ENCODE measurements at places on chromosomes 1 and 21.

- no peak for DNase-seq
Observed at GRCh38 chr1:201876148-201876818, 12.4 kb upstream of the SHISA4 start.

GRCh38 chr1:100982793-100983192 lies 42.8 kb downstream of the DPH5 start:
- no peak for DNase-seq

GRCh38 chr1:160665330-160666078 lies 18.7 kb upstream of the SLAMF1 start:
- no peak for DNase-seq

- no peak for DNase-seq
Observed at GRCh38 chr1:156126630-156127534, 12.4 kb downstream of the LMNA start.

- DNase-seq: no peak
Observed at GRCh38 chr1:215517441-215517891, 49.6 kb upstream of the KCTD3 start.

DNA sequence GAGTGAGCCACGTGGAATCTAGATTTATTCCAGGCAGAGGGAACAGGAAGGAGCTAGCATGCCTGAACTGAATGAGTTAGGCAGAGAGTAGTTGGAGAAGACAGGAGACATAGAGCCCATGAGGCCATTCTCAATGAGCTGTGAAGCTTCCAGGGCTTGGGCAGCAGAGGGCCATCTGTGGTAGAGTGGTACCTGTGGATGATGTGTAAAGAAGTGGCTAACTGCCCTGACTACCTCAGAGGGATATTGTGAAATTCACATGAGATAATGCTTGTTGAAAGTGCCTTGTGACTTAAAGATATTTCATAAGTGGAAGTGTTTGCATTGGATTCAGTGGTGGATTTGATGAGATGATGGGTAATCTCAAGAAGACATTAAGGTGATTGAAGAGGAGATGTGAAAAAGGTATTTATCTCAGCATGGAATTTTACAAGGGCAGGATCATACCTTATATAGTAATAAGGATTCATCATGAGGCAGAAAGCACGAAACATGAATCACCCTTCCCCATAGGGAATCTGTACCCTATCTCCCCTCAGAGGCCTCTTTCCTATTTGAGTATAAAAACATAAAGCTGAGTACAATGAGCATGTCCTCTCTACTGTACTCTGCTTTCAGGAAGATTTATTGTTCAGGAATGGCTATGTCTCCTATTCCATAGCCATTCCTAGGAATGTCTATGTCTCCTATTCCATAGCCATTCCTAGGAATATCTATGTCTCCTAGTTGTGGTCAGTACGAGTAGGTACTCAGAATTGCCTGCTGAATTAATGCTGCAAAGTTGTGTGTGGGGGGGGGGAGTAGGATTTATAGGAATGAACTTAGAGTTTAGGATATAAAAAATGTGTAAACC lies 146.8 kb downstream of the PAPPA2 start:
- no peak for DNase-seq

- DNase-seq: no peak
Observed at GRCh38 chr1:11676386-11677103, 4.4 kb downstream of the MAD2L2 start.

- no peak for DNase-seq
Observed at GRCh38 chr1:39871796-39872195, 11.5 kb downstream of the TRIT1 start.

DNA sequence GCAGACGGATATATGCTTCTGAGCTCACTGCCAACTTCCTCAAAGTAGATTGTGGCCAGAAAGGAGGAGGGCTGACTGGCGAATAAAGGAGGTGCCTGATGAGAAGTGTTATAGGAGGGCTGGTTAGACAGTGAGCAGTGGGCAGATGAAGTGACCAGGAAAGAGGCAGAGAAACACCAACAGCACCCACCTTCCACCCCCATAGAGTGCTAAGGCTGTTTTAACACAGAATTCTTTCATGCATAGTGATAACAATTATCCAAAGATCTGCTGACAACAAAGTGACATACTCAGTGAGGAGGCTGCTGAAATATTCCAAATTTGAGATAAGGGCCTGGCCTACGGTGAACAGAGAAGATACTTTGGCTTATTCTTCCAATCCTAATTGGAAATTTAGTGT lies 21.2 kb upstream of the MTR start:
- no peak for DNase-seq

DNA sequence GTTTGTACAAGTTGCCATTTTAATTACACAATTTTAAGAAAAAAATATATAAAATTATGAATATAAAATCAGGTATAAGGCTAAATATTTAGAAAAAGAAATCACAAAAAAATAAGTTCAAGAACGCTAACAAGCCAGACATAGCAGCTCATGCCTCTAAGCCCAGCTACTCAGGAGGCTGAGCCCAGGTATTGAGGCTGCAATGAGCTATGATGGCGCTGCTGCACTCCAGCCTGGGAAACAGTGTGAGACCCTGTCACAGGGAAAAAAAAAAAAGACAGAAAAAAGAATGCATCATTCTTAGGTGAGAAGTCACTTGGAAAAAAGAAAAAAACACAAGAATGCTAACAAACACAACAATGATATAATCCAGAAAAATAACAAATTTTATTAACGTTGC lies 112.3 kb upstream of the PRDX6 start:
- no peak for DNase-seq

DNA sequence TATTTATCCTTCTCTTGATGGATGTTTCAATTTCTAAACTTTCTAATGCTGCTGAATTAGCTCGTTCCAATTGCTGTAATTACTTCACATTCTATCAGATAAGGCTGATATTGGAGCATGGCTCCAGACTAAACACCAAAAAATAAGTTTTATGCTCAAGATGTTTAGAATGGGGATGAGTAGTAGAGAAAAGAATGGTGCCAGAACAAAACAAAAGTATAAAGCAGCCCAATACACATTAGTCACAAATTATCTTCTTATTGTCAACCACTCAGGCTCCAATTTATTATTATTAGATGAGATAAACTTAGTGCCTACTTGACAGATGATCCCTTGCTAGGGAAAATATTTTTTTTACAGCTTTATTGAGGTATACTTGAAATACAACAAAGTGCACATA lies 21.8 kb downstream of the ATPAF1 start:
- no peak for DNase-seq

GRCh38 chr1:209335178-209335577 lies 248.3 kb upstream of the CAMK1G start:
- no peak for DNase-seq

DNA sequence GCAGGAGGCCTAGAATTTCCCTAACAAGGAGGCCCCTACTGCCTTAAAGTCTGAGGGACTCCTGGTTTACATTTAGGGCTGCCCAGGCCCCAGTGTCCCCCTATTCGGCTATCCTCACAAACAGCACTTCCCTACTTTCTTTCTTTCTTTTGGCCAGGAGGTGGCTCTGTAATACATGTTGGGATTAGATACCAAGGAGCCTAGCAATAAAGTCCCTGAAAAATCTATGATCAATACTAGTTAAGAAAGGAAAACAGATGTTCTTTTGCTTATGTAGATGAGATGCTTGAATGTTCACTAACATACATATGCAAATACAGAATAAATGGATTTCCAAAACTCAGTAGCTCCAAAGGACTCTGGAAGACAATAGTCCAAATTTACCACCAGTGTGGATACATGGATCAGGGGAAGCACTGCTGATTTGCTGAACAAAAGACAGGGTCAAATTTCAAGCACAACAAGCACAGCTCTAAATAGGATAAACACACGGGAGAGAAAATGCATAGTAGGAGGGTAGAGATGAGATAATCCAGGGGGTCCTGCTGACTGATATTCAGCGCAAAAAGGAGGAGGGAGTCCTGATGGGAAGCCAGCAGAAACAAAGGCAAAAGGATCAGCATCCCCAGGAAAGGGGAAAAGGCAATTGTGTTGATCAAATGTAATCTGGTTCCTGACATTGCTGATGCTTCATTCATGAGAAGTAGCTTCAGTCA lies 240.0 kb downstream of the NUF2 start:
- DNase-seq: peak; percentile 44

DNA sequence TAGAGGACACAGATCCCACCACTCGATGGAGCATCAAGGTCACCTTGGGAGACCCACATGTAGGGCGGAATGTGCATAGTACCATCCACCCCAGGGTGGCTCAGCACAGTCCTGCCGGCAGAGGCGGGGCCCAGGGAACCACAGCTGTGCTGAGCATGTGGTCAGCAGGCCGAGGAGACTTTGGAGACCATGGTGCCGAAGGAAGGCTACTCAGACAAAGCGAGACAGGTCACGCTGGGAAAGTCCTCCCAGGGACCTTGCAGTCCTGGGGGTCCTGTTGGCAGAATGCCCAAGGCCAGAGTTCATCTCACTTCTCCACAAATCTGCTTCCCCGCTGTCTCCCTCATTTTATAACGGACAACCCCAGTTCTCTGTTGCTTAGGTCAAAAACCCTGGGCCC lies 22.5 kb downstream of the WNT3A start:
- no peak for DNase-seq

DNA sequence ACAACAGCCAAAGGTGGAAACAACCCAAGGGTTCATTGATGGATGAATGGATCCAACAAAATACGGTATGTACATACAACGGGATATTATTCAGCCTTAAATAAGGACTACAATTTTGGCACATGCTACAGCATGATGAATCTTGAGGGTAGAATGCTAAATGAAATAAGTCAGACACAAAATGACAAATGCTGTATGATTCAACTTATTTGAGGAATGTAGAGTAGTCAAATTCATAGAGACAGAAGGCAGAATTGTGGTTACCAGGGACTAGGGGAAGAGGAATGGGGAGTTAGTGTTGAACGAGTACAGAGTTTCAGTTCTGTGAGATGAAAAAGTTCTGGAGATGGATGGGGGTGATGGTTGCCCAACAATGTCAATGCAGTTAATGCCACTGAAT lies 118.0 kb upstream of the PAXBP1 start:
- DNase-seq: no peak

- no peak for DNase-seq
Observed at GRCh38 chr1:193141804-193142203, 20.0 kb downstream of the CDC73 start.

GRCh38 chr21:41847066-41847804 lies 31.9 kb downstream of the PRDM15 start:
- no peak for DNase-seq

- no peak for DNase-seq
Observed at GRCh38 chr1:57131701-57132394, 166.0 kb upstream of the C8B start.

GRCh38 chr1:16072616-16073484 lies 601 bp downstream of the FAM131C start:
- no peak for DNase-seq

DNA sequence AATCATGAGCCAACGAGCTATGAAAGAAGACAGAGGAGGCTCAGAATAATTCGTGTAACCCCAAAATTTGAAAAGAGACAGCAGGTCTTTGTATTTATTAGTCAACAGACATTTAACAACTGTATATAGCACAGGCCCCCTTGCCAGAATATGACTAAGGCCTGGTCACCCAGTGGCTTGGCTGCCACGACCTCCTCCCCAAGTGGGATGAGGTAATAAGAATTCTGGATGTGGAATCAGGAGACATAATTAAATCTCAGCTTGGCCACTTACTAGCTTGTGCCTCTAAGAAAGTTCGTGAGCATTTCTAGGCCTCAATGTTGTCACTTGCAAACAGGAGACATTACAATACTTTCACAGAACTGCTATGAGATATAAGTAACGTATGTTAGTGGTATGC lies 134.2 kb upstream of the TNFSF4 start:
- no peak for DNase-seq

DNA sequence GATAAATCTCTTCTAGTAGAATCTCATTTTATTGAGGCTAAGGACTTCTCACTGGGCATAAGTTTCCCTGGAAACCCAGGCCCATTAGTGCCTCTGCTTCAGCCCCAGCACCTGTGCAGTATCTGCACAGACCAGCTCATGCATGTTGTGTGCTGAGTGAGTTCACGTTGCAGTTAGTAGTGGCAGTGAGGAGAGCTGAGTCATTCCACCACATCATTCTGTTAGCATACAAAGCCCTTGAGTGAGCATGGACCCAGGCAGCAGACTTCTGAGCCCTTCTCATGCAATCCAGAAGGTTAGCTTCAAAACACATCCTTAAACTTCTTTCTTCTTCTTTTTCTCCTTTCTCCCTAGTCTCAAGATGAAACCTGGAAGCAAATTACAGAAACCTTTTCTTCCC lies 45.8 kb upstream of the NTPCR start:
- peak; percentile 2 for DNase-seq

DNA sequence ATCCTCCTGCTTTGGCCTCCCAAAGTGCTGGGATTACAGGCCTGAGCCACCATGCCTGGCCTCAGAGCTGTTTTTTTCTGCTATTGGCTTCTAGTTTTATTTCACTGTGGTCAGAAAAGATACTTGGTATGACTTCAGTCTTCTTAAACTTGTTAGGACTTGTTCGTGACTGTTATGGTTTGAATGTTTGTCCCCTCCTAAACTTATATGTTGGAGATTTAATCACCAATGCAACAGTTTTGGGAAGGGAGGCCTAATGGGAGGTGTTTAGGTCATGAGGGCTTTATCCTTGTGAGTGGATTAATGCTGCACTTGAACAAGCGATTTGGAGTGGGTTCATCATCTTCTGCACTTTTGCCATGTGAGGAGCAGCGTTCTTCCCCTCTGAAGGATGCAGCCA lies 24.5 kb upstream of the SOD1 start:
- DNase-seq: no peak

GRCh38 chr1:228332797-228333738 lies 73.6 kb downstream of the TRIM11 start:
- no peak for DNase-seq

DNA sequence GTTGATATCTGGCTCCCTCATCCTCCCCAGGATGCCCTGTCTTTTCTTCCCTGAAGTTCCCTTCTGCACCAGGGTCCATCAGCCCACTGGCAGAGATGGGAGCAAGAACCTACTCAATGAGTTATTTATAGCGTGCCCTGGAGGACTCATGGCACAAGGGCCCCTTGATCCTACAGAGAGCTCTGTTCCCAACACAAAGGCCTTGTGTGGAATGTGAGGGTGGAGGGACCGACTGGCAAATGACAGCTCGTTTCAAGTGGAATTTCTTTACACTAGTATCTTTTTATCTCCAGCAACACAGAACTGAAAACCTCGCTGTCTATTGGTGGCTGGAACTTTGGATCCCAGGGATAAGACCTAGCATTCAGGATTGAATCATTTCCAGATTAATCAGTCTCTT lies 22.4 kb downstream of the CHI3L2 start:
- no peak for DNase-seq

- DNase-seq: no peak
Observed at GRCh38 chr1:214310010-214310409, 29.1 kb downstream of the SMYD2 start.

- no peak for DNase-seq
Observed at GRCh38 chr1:40593449-40594186, 62.2 kb downstream of the ZNF684 start.

GRCh38 chr1:172178886-172179285 lies 241.6 kb upstream of the C1orf105 start:
- DNase-seq: no peak
